Cardiac muscle cell (in vitro differentiated cells and primary cell): ENCODE measurements at places on chromosomes 4 and X.
A peak's percentile ranks its signal among the peaks of the same experiment; 100 is the strongest.

GRCh38 chrX:23786268-23786815 is 3.4 kb downstream of the SAT1 start:
- DNase-seq, result no peak

DNA sequence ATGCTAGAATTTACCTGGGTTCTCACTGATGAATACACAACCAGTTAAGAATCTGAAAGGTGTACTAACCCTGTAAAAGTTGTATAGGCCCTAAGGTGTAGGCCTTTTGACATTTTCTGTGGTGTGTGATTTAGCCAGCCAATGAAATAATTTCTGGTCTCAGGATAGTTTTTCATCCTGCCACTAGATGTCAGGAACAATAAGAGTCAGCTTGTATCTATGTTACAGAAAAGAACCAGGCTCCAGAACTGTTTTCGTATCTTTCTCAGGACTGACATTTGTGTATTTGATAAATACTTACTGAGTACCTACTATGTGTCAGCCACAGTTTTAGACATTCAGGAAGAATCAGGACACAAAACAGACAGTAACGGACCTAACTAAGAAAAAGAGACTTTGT is 673.6 kb upstream of the TENM3 start:
- peak; percentile 68 for DNase-seq

- DNase-seq, result no peak
These were observed 1324.2 kb downstream of the RPA4 start for GRCh38 chrX:98207947-98208346.

DNA sequence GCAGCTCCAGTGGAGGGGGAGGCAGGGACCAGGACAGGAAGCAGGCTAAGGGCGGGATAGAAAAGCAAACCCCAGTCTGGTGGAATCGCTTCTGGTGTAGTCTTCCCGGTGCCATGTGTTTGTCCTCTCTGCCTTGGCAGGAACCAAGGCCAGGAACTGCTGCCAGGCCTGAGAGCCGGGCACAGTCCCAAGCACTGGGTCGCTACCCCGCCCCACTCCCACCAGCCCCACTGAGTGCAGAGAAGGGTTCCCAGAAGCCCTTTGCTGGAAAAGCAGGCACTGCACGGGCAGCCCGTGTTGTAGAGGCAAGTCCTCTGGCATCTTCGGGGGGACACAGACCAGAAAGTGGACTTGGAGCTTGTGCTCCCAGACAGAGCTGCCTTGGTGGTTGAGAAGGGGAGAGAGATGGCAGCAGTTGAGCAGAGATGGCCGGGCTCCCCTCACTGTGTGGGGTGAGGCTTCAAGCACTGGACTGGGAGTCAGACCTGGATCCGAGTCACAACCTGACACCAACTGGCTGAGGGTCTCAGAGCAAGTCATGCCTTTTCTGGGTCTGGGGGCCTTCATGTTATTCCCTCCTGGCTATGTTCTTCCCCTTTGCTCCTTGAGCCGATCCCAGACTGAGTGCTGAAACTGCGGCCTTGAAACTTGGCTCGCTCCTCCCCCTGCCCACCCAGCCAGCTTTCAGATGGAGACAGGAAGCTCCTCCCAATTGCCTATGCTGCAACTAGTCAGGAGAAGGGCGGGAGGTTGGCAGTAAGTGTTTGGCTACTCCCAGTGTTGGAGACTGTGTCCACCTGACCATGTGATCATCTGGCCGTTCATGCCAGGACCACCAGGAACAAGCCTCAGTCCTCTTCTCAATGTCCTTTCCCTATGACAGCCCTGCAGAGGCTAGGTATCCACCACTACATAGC is 59.7 kb upstream of the MTM1 start:
- peak; percentile 67 for DNase-seq

GRCh38 chr4:1156069-1156468 is 16.3 kb downstream of the SPON2 start:
- DNase-seq, result no peak

GRCh38 chr4:141575884-141576283 is 60.5 kb upstream of the IL15 start:
- DNase-seq, result no peak

DNA sequence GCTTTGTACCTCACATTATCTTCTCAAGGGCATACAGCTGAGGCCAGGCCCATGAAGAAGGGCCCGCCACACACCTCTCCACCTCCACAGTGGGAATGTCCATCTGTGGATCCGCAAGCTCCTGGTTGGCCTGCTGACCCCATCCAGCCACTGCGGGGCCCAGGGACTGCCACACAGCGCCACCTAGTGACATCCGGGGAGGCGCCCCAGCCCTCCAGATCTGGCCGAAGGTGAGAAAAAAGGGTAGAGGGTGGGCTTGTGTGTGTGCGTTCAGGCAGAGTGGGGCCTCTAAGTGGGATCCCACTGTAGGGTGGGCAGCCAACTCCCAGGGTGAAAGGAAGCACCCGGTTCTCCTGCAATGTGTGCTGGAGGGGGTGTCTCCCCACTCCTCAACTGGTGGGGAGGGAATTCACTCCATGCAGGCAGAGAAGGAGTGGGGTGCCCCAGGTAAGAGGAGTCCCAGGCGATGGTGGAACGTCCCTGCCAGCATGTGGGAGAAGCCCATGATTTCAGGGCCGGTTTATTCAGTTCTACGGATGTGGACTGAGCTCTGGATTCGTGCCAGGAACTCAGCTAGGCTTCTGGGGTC is 117.3 kb downstream of the ENPP6 start:
- DNase-seq, result peak; percentile 62

- DNase-seq, result no peak
These were observed 29.6 kb downstream of the PDK3 start for GRCh38 chrX:24494647-24495075.

- DNase-seq, result no peak
These were observed 129.0 kb upstream of the STX18 start for GRCh38 chr4:4670869-4671268.

- DNase-seq, result no peak
These were observed 254.8 kb upstream of the FAM241A start for GRCh38 chr4:111890412-111890811.

DNA sequence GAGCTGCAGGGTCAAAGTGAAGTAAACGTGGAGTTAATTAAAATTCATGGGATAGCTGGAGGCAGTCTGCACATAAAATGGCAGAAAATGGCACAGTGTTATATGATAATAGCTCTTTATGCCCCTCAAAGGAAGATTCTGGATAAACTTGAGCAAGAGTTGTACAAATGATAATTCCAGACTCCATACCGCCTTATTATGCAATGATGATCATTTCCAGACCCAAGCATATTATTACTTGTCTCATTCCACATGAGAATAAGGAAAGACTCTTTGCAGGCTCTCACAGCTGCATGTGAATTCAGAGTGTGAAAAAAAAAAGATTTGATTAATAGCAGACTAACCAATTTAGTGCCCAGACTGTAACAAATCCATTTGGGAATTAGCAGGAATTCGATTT is 105.4 kb downstream of the STK32B start:
- no peak for DNase-seq

DNA sequence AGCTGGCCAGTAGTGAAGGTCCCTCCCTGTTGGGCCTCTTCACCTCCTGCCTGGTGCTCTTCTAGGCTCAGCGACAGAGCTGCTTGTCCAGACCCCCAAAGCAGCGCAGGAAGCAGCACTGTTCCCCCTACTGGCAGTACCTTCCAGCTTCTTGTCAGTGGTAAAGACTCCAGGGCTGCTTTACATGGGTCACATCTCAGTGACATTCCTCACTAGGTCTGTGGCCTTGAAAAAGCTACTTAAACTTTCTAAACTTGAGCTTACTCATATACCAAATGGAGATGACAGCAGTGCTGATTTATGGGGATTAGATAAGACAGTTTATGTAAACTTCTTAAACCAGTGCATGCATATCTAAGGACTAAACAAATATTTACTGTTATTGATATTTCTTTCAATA is 117.3 kb downstream of the FAT4 start:
- peak; percentile 45 for DNase-seq

- DNase-seq, result no peak
These were observed 196.3 kb upstream of the ANXA3 start for GRCh38 chr4:78355306-78355705.

GRCh38 chr4:40886931-40887763 is 137.4 kb downstream of the NSUN7 start:
- DNase-seq, result peak; percentile 15

- no peak for DNase-seq
These were observed 1419.8 kb downstream of the ADGRL3 start for GRCh38 chr4:62619971-62620370.

DNA sequence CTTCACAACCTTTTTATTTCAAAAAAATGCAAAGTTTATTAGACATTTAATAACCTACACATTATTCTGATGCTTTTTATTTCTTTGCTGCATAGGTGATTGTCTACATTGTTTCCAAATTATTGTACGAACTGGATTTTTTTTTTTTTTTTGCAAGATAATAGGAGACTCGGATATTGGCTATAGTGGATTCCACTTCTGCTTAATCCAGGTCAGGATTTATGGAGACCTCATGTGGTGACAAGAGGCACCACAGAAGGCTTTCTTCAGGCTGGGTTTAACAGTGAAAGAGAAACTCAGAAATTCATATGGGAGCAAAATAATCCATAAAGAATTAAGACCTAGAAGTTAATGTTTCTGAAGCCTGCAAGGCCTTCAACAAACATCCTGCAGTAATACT is 2.4 kb upstream of the SLIT2 start:
- peak; percentile 62 for DNase-seq

GRCh38 chrX:97224148-97224547 is 340.4 kb downstream of the RPA4 start:
- no peak for DNase-seq

GRCh38 chrX:31893525-31893924 is 821.7 kb upstream of the FTHL17 start:
- no peak for DNase-seq

DNA sequence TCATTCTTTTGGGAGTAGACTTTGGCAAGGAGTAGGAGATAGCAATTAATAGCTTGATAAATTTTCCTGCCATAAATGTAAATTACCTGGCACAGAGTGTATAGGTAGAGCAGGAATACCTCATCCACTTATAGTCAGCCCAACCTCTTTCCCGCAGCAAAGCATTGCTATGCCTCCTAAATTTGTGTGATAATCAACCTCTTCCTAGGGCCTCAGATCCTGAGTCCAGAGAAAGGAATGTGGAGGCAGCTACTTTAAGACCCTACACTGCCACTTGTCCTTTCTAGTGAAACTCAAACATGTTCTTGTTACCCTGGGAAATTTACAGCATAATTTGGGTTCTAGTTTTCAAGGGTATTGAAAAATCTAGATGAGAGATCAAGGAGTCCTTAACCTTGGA is 919.0 kb downstream of the RAPGEF2 start:
- DNase-seq, result no peak

- DNase-seq, result no peak
These were observed 5.0 kb downstream of the XPNPEP2 start for GRCh38 chrX:129743821-129744220.

DNA sequence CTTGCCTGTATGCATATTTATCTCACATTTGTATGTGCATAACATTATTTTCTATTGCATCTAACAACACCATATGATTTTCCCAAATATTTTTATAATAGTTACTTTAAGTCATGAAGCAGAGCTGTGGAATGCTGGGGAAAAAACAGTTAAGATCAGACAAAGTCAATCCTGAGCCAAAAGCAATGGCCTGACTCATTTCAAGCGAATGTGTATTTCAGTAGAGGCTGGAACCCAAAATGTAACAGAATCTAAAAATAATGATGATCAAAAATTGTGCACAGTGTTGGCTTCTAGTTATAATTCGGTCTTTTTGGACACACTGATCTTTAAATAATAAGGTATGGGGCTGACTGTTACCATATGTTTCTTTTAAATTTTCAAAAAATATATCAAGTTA is 516.2 kb upstream of the ADGRL3 start:
- no peak for DNase-seq

DNA sequence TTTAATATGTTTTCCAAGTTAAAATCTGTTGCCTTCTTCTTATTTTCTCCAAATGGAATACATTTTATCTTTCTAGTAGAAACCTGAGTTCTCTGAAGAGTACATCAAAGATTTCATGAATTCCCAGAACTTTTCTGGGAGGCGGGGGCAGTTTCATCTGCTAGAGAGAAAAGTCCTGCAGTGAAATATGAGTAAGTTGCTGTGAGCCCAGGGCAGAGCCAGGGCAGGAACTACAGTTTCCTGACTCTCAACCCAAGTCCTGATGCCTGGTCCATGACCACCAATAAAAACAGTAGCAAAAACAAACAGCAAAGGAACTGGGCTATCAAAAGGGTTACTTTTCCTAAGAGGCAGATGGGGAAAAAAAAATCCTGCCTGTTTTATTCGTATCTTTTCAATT is 239.4 kb upstream of the CTSO start:
- no peak for DNase-seq

- no peak for DNase-seq
These were observed 172.1 kb upstream of the MAGEE2 start for GRCh38 chrX:75957107-75957610.

DNA sequence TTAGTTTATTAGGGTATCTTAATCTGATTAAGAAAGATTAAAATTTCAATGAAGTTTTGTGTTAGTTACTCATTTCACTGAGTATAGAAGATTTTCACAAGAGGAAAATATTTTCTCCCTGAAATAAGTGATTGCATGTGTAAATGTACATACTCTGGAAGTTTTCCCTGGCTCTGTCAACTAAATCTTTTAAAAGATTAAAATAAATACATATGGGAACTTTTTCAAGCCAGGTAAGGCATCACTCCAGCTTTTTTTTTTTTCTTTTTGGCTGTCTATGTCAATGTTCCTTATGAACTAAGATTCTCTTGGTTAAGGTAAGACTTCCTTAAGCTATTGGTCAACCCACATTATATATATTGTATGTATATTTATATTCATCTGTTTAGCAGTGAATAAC is 117.6 kb downstream of the CBR4 start:
- no peak for DNase-seq

- DNase-seq, result no peak
These were observed 45.5 kb downstream of the ETNPPL start for GRCh38 chr4:108717386-108717785.

DNA sequence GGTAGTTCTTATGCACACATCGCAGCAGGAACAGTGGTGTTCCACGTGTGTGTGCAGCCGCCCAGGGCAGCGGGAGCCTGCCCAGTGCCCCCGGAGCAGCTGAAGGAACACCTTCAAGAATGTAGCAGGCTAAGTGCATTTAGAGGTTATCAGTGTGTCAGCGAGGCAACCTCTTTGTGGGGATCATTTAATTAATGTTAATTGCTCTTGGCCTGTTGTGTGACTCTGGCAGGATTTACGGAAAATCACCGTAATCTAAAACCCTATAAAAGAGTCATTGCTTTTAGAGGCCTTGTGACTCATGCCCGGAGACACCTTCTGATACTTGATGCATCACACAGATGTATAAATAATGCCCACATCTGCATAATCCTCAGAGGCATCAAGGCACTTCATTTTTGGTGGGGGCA is 47.3 kb upstream of the GATB start:
- peak; percentile 12 for DNase-seq

DNA sequence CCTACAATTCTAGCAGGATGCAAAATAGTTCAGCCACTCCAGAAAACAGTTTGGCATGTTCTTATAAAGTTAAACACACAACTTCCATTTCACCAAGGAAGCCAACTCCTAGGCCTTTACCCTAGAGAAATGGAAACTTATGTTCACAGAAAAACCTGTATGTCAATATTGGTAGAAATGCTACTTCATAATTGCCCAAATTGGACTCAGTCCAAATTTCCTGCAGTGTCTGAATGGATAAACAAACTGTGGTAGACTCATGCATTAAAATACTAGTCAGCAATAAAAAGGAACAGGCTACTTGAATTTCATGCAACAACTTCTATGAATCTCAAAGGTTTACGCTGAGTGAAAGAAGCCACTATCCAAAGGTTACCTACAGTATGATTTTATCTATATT is 1738.8 kb upstream of the IGFBP7 start:
- DNase-seq, result no peak

- no peak for DNase-seq
These were observed 125.2 kb downstream of the AREG start for GRCh38 chr4:74570095-74570494.
